WTC11 (cell line): ENCODE measurements at places on chromosomes 4 and X.
A peak's percentile ranks its signal among the peaks of the same experiment; 100 is the strongest.

GRCh38 chr4:178082906-178083305, 640.7 kb upstream of the AGA start:
- DNase-seq: no peak

DNA sequence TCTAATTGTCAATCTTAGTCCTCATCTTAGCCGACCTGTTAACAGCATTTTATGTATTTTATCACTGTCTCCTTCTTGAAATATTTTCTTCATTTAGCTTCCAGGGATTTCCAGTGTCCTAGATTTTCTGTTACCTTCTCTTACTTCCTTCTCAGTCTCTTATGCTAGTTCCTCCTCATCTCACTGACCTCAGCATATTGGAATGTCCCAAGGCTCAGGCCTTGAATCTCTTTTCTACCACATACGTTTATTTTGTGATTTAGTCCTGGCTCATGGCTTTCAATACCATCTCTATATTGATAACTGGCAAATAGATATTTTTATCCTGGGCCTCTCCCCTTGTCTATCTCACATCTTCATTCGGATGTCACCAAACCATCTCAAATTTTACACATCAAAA, 61.1 kb downstream of the IQCM start:
- no peak for DNase-seq

GRCh38 chrX:103932133-103932532, 30.3 kb upstream of the TMSB15B start:
- DNase-seq: no peak

DNA sequence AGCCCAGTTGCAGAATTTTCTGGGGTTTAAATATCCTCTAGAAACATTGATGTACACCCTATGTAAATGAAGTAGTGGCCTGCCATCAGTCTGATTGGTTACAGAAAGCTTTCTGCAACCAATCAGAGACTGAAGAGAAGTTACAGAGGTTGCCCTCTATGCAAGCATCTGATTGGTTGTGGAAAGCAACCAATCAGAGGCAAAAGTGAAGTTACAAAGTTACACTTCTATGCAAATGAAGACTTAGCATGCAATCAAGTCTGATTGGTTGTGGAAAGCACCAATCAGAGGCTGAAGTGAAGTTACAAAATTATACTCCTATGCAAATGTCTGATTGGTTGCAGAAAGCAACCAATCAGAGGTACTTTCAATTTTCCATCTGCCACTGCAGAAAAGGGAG, 51.9 kb upstream of the USP9X start:
- no peak for DNase-seq

DNA sequence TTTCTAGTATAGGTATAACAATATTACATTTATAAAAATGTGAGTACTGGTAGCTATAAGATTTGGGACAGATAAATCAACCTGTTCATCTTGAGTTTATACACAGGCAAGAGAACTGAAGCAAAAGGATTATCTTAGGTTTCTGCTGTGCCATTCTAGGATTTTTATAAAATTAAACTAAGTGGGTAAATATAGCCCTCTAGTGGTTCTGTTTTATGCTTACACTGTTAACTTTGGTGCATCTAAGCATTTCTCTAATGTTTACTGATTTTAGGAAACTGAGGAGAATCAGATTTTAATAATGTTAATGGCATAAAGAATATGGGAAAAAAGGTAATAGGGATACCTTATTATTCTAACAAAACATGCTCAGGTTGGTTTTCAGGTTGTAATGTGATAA, 1.1 kb upstream of the RRH start:
- DNase-seq: no peak

- DNase-seq: no peak
Observed at GRCh38 chr4:55543858-55544257, 2.9 kb downstream of the CLOCK start.

DNA sequence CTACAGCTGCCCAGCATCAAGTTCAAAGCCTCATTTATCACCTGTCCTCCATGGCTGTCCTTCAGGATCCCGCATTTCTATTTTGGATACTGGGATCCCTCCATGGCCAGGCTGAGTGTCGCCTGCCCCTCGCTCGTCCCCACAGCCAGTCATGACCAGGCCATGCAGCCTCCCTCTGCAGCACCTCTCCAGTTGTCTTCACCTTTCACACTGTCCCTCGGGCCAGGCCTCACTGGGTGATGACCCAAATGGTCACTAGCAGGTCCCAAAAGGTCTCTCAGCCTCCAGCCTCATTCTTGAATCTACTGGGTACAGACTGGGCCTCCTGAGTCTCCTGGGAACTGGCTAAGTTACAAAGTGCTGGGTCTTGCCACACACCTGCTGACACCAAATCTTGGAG, 48.7 kb upstream of the HELT start:
- no peak for DNase-seq

- no peak for DNase-seq
Observed at GRCh38 chr4:180650273-180650672, 1592.9 kb upstream of the TENM3 start.

DNA sequence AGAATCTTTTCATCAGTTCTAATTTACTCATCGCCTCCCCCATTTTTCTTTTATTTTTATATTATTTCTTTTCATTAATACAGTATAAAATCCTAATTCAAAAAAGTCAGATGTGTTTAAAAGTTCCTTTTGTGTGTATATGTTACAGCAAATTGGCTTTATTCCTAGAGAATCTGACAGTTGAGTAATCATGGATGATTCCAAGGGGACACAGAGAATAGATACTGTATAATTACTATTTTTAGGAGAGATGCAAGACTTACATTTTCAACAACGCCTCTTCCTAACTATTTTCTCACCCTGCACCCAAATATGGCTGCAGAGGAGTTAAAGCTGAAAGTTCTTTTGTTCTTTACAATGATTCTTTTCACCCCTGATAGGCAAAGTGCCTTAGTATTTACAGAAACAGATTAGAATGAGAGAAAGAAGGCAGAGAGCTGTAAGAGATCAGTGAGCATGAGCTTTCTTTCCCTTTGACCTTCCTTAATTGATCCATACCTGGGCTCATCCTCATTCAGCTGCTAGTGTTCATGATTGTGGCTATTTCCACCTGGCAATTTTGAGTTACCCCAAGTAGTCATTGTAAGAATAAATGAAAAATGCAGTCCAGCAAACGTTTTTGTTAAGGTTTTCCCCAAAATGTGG, 210.8 kb downstream of the SLC4A4 start:
- no peak for DNase-seq

DNA sequence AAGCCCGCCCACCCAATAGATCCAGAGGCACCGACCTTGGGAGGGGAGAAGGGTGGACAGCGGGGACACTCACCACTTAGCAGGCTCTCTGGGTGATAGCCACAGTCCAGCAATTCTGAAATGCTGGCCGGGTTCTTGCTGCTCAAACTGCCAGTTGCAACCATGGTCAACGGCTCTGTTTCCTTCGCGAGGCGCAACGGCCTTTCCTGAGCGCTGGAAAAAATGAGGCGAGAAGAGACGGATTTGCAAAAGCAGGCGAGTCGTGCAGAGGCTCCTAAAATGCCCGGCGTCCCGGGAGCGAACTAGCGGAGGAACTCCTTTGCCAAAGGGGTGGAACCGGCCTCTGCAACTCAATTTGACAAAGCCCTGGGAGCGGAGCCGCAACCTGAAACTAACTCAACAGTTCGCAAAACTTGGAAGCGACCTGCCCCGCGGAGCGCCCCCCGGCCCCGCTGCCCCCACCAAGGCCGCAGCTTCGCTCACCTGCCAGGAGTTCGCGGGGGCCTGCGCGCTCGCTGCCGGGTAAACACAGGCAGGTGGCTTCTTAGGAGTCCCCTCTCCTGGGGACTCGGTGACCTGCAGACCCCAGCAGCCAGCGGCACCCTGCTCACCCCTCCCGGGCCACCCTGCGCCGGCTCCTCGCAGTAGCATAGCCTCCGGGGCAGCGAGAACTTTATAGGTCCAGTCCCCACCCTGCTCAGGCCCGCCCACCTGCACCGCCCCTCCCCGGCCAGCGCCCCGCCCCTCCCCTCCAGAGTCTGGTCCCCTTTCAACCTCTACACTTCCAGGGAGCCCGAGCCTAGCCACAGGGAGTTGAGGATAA, at the start of gene DDIT4L:
Gene DDIT4L, minus strand, starts transcription at position 649 of the 823 bp plus-strand sequence. Its CDS starts 485 bp downstream, at position 164.
- DNase-seq: peak; percentile 68

GRCh38 chr4:81722290-81722851, 250.7 kb upstream of the RASGEF1B start:
- DNase-seq: no peak

- DNase-seq: peak; percentile 99
Observed at GRCh38 chrX:386768-387575, at the start of gene PPP2R3B. Gene PPP2R3B, minus strand, starts transcription at chrX:386907. Its CDS starts 216 bp downstream, at chrX:386691.

DNA sequence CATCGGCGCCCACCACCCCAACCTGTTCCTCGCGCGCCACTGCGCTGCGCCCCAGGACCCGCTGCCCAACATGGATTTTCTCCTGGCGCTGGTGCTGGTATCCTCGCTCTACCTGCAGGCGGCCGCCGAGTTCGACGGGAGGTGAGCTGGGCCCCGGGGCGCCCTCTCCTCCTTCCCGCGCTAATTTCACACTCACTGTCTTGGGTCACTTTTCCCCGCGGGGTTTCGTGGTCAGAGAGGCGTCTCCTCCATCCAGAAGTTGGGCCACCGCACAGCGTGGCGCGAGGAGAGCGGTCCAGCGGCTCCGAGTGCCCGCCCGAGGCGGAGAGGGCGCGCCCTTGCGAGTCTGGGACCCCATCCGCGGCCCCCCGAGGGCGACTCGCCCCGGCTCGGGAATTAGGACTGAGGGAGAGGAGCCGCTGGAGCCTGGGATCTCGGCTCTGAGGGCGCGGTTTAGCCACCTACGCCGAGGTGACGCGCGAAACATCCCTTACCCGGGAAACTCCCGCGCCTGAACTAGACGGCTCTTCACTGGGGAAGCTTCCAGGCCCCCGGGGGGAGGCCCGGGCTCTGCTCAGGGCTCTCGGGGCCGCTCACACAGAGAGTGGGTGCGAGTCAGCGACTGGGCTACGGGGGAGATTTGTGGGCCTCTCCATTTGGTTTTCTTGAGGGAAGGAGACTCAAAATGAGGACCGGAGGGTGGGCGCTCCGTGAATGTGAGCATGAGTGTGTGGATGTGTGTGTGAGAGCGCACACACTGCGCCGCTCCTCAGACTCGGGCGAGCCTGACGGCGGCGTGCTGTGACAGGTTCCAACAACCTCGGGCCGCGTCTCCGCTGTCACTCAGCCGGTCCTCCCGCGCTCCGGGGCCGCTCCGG, 551 bp downstream of the NPNT start:
- DNase-seq: peak; percentile 54

- DNase-seq: peak; percentile 66
Observed at GRCh38 chr4:169791527-169792156, 33.9 kb upstream of the HPF1 start.

- DNase-seq: peak; percentile 39
Observed at GRCh38 chrX:80285131-80285773, 135.0 kb upstream of the TENT5D start.

DNA sequence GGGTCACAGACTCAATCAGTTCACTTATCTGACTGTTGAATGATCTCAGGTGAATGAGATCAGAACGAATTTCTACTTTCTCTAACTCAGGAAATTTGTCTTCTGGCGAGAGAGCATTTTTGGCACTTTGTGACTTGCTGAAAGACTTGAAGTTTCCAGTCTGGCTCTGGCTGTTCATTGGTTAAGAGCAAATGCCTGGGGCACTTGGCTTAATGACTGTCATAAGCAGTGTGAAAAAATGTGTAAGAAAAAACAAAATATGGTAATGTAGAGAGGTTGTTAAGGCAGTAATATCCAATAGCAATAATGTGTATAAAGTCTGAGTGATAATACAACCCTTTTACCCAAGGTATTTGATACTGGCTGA, 71.3 kb upstream of the PGRMC2 start:
- no peak for DNase-seq

DNA sequence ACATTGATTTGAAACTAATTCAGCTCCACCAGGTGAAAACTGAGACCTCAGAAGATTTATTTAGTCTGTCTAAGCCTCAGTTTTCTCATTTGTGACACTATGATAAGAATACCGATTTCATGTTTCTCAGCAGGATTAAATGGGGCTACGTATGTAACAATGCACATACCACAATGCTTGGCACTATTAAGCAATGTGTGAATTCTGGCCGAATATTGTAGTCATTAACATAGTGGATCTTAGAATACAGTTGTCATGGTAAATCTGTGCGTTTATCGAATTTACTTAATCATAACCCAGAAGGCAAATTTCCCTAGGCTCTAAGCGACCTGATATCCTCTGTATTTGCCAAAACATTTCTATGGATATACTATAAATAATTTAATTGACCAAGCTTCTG, 69.1 kb downstream of the TMA16 start:
- DNase-seq: no peak

DNA sequence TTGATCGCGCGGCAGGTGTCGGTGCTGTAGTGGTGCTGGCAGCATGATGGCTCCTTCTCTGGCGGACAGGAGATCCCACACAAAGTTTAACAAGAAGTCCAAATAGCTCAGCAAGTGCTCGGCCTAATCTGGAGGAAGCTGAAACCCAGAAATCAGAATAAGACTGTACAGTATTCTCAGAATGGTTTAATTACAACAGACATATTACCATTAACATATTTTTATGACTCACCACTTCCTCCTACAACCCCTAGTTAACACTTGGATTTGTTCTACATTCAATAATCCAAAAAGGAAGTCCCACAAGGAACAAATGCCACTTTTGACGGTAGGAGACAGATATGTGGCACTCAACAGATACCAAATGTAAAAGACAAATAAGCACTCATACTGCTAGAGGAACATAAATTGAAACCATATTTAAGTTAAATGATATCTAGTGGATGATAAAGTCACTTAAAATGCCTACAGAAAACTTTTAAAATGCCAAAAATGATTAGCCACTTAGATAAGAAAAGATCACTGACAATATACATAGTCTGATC, 91.2 kb downstream of the HUWE1 start:
- no peak for DNase-seq

DNA sequence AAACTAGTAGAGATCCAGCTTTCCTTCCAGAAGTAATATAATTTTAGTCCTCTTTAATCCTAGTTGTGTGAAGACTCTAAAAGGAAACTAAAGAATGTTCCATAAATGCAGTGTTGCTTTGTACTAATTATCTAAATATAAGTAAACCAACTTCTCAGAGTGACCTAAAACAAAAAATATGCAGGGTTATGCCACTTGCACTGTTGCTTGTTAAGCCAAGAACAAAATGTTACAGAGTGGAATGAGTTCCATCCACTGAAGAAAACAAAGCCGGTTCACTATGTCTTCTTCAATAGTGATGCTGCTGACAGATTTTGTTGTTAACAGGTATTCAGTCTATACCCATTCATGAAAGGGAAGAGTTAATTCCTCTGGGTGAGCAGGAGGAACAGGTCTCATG, 252.0 kb upstream of the DIAPH2 start:
- DNase-seq: no peak

DNA sequence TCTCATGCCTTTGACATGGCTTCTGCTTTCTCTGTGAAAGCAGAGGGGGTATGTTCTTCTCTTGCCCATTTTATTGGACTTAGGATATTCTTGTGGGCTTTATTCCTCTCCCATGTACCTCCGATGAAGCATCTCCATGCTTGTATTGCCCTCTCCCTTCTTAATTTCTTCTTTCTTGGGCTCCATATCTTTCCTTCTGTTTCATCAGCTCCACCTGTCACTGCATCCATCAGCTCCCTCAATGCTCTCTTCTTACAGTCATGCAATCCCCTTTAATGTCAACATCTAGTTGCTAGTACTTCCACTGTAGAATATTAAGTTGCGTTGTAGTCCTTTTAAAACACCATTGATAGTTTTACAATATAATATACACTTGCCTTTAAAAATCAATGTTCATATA, 257.6 kb downstream of the GPAT3 start:
- DNase-seq: no peak
